ENCODE measurements at places on chromosomes 7 and 10.

- no peak for DNase-seq
These were observed 522.6 kb downstream of the DNAJB9 start for GRCh38 chr7:109092268-109092667.

DNA sequence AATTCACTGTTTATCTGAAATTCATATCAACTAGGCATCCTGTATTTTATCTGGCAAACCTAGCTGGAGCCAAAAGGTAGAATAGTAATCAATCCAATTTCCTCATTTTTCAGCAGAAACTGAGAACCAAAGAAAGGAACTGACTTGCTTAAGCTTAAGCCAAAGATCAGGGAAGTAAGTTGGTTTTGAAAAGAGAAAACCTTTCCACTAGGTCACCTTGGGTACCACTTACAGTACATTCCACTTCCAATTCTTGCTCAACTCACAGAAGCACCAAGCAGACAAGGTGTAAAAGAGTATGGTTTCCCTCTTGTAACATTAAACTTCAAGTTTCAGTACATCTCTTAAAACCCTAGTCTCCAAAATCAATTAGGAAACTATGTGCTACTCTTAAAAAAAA lies 79.6 kb downstream of the ZFAND4 start:
- DNase-seq = no peak

DNA sequence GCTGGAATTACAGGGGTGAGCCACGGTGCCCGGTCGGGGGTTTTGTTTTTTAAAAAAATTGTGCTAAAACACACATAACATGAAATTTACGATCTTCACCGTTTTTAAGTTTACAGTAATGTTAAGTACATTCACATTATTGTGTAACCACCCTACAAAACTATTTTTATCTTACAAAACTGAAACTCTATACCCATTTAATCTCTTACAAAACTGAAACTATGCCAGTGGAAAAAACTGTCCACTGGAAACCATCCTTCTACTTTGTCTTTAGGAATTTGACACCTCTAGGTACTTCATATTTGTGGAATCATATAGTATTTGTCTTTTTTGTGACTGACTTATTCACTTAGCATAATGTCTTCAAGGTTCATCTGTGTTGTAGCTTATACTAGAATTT lies 1.0 kb upstream of the PSMC2 start:
- no peak for DNase-seq

GRCh38 chr10:3235996-3236510 lies 63.5 kb upstream of the PITRM1 start:
- DNase-seq = no peak

GRCh38 chr10:79340646-79341244 lies 6.5 kb upstream of the PPIF start:
- DNase-seq = no peak

GRCh38 chr10:129546106-129546505 lies 79.1 kb downstream of the MGMT start:
- no peak for DNase-seq

All from stimulated activated CD8-positive, alpha-beta memory T cell treated with anti-CD3 and anti-CD28 coated beads, Interleukin-7, amount 100 ng/mL, for 48 hours (primary cell).